ENCODE measurements at places on chromosomes 1 and 21.

DNA sequence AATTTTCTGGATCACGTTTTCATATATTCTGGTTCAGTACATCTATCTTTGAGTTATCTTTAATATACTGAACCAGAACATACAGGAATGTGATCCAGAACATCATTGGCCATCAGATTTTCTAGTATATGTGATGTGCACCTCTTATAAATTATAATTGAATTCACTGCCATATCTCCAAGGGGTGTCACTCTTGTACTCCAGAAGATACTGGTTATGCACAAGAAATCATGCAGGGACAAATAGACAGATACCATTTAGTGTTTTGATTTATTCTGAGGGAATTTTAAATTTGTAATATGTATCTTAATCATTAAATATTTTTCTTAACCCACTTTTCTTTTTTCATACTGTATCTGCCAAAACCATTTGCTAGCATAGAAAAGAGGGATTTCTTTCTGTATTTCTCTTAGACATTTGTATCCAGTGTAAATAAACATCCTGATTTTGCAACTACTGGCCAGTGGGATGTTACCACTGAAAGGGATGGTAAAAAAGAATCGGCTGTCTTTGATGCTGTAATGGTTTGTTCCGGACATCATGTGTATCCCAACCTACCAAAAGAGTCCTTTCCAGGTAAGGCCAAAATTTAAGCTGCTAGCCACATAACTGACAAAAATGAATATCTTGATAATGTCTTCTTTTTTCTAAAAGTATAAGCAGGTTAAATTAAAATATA is 16.7 kb downstream of the FMO3 start:
- DNase-seq, result no peak

DNA sequence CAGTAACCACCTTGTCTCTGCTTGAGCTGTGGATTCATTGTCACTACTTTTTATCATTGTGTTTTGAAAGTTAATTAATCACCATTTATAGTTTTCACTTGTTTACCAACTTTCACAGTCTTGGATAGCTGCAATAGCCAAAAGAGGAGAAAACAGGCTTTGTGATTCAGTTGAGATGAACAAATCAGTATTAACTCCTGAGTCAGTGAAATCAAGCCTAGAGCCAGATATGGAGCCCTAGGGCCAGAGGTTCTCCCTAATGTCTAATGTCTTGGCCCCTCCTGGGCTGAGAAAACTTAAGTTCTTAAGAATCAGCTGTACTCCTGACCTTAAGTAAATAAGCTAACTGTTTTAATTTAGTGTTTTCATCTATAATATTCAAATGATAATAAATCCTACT is 228.8 kb downstream of the DNM3 start:
- no peak for DNase-seq

GRCh38 chr1:235277709-235278108 is 50.3 kb downstream of the ARID4B start:
- DNase-seq, result no peak

GRCh38 chr1:30896905-30897304 is 11.7 kb downstream of the SDC3 start:
- no peak for DNase-seq

- DNase-seq, result peak; percentile 51
Measured at GRCh38 chr21:26845066-26845758, at the start of gene ADAMTS1. ADAMTS1 (minus strand) TSS chr21:26845409; CDS start chr21:26844954, 455 bp downstream.
